ENCODE measurements at places on chromosomes 3 and 15.

DNA sequence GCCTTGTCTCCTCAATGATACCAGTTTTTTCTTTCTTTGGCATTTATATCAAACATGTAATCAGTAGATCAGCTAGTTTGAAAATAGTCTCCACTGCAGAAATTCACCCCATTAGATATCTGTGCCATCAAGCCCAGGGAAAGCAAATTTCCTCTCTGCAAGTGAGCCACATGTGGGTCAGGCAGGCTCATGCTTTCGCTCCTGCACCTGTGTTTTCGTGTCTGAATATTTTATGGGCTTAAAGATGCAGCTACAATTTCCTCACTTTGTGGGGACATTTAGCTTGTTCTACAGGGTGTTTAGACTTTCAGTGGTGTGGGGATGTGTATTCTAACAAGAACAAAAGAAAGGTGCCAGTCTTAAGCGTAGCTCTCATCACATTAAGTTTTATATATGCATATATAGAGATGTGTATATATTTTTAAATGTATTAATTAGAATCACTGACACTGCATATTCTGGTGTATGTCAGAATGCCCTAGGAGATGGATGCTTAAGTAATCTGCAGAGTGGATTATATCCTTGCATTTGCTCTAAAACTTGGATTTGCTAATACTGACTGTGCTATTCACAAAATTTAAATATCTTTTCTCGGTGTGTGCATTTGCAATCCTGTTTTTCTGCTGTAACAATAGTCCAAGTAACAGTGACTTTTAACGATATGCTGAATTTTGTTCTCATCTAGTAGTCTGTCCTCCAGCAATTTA is 372.6 kb downstream of the PTPRG start:
- no peak for DNase-seq

- DNase-seq: no peak
Observed at GRCh38 chr3:110901536-110901935, 170.1 kb upstream of the NECTIN3 start.

DNA sequence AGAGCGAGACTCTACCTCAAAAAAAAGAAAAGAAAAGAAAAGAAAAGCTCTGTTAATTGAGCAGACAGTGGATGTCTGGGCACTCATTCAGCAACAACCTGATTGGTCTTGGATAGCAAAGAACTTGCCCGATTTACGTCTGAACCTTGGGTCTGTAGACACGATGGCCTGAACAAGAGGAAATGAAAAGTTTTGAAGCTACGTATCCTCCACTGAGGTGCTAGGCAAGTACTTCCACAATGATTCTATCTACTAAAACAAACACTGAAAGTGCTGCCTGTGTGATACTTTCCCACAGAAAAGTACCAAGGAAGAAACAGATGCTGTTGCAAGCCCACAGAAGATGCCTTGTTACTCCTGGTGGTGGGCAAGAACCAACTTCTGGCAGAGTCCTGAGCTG is 21.8 kb upstream of the MUSTN1 start:
- no peak for DNase-seq

- no peak for DNase-seq
Observed at GRCh38 chr3:112001526-112001925, 2.8 kb downstream of the TAGLN3 start.

- no peak for DNase-seq
Observed at GRCh38 chr15:70432924-70433495, 330.3 kb downstream of the UACA start.

DNA sequence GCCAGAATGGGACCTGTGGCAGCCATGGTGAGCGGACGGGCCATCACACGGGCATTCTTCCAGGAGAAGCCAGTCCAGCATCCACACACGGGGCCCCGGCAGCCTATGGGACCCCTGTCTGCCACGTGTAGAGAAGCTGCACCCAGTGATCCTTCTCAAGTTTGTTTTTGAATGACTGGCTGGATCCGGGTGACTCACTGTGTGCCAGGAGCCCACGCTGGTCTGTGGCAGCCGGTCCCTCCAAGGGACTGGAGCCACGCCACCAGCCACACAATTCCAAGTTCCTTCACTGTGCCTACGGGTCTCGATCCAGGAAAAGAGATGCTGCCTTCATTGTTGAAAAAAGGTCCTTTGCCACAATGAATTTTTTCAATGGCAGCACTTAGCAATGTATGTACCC is 58.1 kb downstream of the ATP10A start:
- no peak for DNase-seq

- no peak for DNase-seq
Observed at GRCh38 chr15:73482166-73482565, 39.2 kb downstream of the REC114 start.

All from GM23338 (cell line).